ENCODE measurements at places on chromosomes 16 and 17.

- no peak for DNase-seq
Observed at GRCh38 chr16:23071196-23072083, 77.8 kb downstream of the USP31 start.

- DNase-seq = peak; percentile 85
Observed at GRCh38 chr16:57984443-57985203, 13.7 kb upstream of the CNGB1 start.

- peak; percentile 84 for DNase-seq
Observed at GRCh38 chr17:63446753-63447470, 806 bp upstream of the CYB561 start.

- DNase-seq = peak; percentile 21
Observed at GRCh38 chr16:71658771-71659170, 32.8 kb downstream of the MARVELD3 start.

- no peak for DNase-seq
Observed at GRCh38 chr17:16171613-16172012, 43.7 kb downstream of the NCOR1 start.
